Stimulated activated CD4-positive, alpha-beta T cell treated with anti-CD3 and anti-CD28 coated beads, Interleukin-1b, Interleukin-23, amount 100 ng/mL, for 4 hours (primary cell): ENCODE measurements at places on chromosomes 13 and 19.

- no peak for DNase-seq
These were observed 600.5 kb upstream of the KLHL1 start for GRCh38 chr13:70708775-70709174.

DNA sequence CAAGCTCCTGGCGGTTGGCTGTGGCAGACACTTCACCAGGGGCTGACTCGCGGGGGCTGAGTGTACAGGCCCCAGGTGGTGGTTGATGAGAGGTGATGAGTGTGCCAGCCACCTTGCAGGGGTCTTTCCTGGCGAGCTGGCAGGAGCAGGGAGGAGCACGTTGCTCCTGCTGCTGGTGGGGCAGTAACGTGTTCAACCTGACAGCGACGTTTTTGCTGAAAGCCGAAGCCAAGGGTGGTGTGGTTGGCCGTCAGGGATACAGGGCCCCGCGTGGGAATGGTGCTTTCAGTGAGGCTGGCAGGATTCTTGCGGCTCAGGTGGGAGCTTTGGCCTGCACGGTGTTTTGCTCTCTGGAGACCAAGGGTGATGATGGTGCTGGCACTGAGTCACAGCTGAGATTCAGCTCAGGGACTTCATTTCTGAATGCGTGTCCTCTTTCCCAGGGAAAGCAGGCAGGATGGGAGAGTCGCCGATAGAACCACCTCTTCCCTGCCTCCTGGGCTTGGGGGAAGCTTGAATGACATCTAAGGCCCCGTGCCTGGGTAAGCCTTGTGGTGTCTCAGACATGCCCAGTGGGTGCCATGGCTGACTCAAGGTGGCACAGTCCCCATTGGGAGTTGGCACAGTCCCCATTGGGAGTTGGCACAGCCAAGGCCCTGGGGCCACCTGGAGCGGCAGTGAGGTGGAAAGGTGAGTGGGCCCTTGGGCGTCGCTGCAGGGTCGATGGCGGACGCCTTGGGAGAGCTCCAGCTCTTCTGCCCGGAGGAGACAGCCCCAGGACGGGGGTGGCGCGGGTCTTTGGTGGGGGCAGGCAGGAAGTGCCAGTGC lies 8.8 kb downstream of the DAZAP1 start:
- DNase-seq, result no peak

DNA sequence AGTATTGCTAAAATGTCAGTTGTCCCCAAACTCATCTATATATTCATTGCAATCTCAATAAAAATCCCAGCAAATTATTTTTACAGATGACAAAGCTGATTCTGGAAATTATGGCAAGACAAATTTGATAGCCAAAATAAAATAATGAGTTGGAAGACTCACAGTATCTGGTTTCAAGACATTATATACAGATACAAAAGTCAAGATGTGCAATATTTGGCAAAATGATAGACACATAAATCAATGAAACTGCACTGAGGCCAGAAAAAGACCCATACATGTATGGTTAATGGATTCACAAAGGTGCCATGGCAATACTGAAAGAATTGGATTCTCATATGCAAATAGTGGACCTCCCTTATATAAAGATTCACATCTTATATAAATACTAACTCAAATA lies 24.2 kb downstream of the ZNF45 start:
- no peak for DNase-seq

- no peak for DNase-seq
These were observed 497.2 kb downstream of the DIAPH3 start for GRCh38 chr13:59666504-59666903.

GRCh38 chr13:109199280-109199679 lies 569.9 kb downstream of the MYO16 start:
- no peak for DNase-seq

DNA sequence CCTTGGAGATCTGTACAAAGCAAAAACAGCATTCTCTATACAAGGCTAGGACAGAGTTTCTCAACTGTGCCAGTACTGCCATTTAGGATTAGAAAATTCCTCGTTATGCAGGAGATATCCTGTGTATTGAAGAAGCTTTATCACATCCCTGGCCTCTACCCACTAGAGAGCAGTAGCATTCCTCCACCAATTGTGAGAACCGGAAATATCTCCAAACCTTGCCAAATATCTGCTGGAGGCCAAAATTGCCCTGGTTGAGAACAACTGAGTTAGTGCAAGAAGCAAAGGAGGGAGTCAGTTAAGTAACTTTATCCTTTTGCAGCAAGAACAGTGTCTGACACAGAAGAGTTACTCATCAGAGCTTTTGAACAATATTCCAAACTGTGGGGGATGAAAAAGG lies 16.2 kb upstream of the FREM2 start:
- DNase-seq, result no peak

DNA sequence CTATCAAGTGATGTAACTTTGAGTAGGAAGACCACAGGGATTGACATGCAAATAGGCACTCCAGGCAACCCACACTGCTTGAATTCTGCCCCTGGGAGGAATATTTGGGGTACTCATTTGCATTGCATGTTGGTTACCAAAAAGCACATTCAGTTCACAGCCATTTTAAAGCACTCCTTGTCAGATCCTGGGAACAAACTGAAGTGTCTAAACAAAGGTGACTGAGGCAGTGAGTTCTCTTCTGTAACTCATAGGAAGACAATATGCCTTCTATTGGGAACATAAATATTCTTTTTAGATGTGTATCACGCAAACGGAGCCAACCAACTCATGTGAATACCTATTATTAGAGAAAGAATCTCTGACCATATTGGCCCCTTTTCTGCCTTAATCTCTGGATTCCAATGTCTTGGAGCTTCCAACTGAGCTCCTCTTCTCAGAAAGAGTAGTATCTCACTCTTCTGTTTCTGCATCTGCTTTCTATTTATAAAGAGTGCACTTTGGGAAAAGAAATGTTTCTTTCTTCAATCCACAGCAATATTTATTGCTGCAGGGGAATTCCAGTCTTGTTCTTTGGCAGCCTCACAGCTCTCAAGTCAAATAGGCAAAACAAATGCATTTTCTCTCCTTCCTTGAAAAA lies 125.7 kb upstream of the NBEA start:
- no peak for DNase-seq

- DNase-seq, result no peak
These were observed 438 bp downstream of the PRKCSH start for GRCh38 chr19:11435833-11436313.

DNA sequence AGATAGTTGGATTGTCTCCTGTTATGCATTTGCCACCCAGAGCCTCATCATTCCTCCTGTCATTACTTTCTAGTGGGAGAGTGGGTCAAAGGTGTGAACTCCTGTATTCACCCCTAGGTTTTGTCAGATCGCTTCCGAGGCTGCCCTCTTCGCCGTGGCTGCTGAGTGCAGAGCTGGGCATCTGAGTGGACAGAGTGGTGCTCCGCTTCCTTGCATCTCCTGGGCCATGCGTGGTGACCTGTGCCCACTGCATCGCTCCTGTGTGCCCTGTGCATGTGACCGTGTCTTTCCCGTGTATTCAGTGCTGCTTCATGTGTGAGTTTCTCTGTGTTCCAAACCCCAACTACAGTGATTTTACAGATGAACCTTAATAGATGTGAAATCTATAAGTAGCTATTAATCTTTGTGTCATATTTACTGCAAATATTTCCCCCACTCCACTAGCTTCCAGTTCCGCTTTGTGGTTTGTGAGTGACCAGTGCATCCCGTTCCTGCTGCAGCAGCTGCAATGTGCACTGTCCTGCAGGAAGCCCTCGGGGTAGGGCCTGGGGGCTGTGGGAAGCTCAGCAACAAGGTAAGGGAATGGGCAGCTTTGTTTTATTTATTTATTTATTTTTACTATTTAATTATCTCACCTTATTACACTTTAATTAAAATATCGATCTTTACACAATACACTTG lies 53.1 kb downstream of the C13orf46 start:
- DNase-seq, result no peak

DNA sequence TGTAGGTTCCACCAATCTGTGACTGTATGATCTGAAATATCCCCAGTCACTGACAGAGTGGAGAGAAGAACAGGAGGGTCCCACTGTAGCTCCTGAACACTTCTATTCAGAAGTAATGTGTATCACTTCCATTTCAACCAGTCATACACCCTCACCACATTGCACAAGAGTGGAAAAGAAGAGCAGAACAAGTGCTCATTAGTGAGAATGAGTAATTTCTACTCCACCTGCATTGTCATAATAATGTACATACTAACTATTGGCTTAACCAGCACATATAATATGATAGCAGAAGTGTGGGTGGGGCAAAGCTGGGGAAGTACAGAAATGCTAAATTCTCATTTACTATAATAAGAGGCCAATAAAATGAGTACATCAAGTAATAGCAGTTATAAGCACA lies 342.7 kb downstream of the LMO7 start:
- DNase-seq, result no peak

- DNase-seq, result no peak
These were observed 282.6 kb downstream of the DCLK1 start for GRCh38 chr13:35848336-35849255.

DNA sequence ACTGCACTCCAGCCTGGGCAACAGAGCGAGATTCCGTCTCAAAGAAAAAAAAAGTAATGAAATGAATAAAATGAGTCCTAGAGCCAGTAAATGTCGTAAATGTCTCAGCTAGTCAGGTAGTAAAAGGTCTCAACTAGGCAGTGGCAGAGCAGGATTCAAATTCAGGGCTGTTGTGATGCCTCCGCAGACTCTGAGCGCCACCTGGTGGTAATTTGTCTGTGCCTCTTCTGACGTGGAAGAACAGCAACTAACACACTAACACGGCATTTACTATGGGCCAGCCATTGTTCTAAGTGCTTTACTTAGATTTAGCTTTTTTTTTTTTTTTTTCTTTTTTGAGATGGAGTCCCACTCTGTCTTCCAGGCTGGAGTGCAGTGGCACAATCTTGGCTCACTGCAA lies 30.2 kb downstream of the CYP2F1 start:
- peak; percentile 75 for DNase-seq

DNA sequence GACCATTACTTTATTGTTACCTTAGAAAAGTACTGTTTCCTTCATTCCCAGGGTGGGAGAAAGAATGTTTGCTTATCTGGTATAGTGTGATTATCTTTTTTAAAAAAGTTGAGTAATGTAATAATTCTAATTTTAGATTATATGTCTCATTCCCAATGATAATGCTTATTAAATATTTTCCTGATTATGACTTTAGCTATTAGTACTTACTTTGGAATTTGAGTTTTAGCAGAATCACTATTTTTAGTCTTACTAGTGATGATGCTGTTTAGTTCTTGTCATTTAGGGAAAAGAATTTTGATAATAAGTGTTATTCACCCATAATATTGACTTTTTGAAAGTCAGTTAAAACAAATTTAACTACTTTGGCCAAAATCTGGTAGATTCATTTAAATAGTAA lies 95.2 kb downstream of the FRY start:
- DNase-seq, result no peak

DNA sequence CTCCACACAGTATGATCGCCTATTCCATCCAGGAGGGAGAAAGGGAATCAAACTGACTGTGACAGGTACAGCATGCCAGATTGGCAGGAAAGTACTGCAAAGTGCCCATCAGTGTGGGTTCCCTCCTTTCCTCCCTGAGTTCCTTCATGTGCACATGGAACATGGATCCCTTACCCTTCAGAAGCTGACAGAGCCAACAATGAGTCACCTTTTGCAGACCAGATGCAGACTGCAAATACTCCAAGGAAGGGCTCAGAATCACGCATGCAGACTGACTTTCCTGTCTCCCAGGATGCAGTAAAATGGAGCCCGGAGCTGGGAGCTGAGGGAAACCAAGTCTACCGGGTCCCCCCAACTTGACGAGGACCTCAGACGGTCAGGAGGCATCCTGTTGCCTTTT lies 41.8 kb downstream of the SACS start:
- no peak for DNase-seq

GRCh38 chr19:35983177-35983576 lies 11.8 kb upstream of the SDHAF1 start:
- no peak for DNase-seq

- no peak for DNase-seq
These were observed 1396.1 kb upstream of the MIR17HG start for GRCh38 chr13:89951341-89951740.

DNA sequence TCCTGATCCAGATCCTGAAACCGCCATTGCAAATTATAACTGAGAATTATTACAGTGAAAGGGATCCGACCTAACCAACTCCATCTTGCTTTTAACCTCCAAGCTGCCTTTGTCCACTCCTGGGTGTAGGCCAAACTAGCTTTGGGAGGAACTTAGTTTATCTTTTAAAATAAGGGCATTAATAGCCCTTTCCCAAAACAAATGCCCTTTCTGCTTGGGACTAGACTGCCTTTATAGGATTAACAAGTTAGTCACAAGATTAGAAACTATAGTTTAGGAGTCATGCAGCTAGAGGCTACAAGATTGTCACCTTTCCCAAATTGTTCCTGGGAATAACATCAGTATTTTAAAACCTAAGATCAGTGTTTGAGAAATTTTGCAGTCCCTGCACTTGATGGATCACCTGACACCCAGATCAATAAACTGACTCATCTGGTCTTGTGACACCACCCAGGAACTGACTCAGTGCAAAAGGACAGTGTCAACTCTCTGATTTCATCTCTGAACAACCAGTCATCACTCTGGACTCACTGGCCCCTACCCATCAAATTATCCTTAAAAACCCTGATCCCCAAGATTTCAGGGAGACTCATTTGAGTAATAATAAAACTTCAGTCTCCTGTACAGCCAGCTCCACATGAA lies 4.1 kb upstream of the ZNF841 start:
- DNase-seq, result no peak

DNA sequence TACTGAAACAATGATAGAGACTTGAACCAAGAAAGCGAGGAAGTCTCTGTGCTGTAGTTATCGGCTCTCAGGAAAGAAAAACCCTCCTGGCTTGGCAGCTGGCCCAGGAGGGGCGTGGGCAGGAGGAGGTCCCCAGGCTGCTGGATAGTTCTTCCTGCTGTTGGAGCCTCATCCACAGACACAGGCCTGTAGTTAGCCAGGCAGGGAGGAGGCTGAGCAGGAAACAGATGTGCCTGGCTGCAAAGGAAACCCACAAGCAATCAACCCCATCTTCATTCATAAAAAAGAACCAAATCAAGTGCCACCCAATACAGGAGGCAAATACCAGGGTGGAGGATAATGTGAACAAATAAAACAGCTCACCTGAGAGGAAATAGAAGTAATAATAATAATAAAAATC lies 86.2 kb downstream of the IRS2 start:
- no peak for DNase-seq

DNA sequence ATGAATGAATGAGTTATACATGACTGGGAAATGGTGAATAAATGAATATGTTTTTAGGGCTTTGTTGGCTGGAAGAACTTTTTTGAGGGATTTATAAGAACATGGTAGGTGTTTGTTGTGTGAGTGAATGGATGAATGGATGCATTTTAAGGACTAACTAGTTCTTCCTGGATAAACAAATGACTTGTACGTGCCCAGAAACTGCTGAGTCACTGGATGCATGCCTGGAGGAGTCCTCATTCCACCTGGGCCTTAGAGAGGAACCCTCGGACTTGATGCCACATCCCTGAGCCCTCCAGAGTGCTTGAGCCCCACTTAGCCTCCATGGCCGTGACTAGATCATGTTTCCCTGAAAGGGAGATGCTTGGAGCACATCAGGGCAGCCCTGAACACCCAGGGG lies 153.4 kb downstream of the DPF1 start:
- DNase-seq, result no peak

DNA sequence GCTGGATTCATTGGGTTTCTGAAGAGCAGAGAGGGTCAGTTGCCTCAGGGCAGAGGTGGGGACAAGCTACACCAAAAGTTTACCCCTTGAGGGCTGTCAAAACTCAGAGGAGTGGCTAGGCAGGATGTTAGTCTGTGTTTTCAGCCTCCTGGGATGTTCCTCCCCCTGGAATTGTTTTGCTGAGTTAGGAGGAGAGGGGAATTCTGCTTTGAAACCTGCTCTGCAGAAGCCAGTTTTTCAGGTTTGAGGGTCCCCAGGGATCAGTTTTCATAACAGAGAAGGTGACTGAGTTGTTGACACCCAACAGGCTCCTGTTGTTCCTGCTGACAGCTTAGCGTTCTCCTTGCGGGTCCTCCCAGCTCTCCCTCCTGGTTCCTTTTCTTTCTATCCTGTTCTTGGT lies 121.9 kb upstream of the TMTC4 start:
- DNase-seq, result no peak
